ENCODE measurements at places on chromosomes 3 and 15.

- DNase-seq = no peak
These were observed 164.1 kb downstream of the STXBP5L start for GRCh38 chr3:121072133-121072532.

DNA sequence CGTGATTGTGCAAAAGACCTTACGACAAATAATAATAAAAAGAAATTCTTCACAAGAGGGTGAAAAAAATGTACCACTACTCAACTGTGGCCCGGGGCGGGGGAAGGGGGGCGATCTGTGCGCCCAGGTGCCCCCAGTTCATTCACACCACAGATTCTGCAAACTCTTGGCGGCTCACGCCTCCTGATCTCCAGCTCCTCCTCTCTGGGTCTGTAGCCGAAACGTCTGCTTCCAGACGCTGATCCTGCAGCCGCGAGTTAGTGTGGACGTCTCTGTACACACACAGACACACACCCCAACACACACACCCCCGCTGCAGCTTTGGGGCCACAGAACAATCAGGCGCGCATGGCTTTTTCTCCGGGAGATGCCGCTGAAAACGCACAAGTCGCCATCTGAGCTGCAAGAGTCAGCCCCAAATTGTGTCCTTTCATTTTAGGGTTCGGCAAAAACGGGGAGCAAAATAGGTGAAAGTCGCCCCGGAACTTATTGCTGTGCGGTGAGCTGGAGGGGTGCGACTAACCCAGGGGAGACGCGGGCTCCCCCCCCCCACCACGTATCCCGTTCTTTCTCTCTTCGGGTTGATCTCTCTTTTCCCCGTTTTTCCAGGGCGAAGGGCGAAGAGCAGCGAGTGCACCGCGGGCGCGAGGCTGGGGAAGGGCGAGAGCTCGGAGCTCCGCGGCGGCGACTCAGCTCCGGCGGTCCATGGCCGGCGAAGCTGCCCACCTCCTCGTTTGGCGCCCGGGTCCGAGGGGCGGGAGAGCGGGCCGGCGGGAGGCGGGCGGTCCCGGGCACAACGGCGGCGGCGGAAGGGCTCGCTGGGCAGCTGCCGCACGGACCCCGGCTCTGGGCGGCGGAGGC, 505 bp upstream of the WNT5A start:
- DNase-seq = no peak

- DNase-seq = no peak
These were observed 780 bp downstream of the TIPARP start for GRCh38 chr3:156674911-156675829.

GRCh38 chr3:141388823-141389621, 20.7 kb downstream of the ZBTB38 start:
- no peak for DNase-seq

- DNase-seq = peak; percentile 24
These were observed 1.1 kb downstream of the HEG1 start for GRCh38 chr3:125054449-125055329.

GRCh38 chr3:114308830-114309229, 15.0 kb downstream of the TIGIT start:
- no peak for DNase-seq

DNA sequence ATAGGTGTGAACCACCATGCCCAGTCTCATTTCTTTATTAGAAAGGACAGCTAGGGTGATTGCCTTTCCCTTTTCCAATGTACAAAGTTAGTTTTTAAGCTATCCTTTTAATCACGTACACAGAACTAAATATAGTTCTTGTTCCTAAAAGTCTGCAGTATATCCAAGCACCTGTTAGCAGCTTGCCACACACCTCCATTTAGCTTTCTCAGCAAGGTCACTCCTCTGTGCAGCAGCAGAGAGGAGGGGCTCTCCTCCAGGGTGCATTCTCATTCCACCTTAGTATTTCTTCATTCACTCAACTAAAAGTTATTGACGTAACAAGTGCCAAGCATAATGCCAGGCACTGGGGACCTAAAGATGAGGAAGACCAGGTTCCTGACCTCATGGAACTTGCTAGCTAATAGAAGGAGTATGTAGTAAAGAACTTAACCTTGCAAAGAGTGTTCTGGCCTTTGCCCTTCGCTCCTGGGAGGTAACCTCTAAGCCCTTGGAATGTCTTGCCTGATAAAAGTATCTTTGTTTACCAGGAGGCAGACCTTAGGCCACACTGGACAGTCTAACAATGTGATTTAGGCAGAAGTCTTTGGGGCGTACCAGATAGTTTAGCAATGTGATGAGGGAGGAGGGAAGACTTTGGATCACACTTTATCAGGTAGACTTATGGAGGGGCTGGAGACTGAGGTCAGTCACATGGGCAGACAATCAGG, 12.7 kb upstream of the PTPN9 start:
- DNase-seq = no peak

DNA sequence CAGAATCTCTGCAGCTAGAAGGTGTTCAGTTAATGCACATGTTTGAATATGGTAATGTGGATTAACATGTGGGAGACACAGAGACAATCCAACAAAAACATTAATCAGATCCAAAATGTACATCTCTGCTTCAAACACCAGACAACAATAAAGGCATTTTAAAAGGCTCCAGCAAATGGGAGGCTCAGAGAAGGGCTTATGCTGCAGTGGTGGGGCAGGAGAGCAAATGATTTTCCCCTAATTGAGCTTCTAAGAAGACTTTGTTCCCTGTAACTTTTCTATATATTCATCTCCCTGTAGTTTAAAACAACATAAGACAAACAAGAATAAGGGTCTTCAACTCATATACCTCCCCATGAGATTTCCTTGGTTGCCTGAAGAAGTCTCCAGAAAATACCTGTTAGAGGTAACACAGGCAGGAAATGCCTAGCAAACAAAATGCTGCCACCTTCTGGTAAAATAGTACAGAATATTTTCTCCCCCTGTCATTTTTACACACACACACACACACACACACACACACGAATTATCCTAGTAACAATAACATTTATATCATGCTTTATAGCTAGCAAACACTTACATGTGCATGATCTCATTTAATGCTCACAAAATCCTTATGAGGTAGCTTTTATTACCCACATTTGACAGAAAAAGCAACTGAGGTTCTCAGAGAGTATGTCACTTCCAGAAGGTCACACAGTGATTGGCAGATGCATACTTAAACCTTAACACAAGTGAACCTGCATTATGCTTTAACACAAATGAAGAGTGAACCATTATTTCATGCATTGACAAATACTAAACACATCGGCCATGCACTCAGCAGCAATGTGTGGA, 123.4 kb upstream of the MB21D2 start:
- DNase-seq = peak; percentile 24

- DNase-seq = no peak
These were observed 89.2 kb downstream of the CORO2B start for GRCh38 chr15:68667800-68668625.

DNA sequence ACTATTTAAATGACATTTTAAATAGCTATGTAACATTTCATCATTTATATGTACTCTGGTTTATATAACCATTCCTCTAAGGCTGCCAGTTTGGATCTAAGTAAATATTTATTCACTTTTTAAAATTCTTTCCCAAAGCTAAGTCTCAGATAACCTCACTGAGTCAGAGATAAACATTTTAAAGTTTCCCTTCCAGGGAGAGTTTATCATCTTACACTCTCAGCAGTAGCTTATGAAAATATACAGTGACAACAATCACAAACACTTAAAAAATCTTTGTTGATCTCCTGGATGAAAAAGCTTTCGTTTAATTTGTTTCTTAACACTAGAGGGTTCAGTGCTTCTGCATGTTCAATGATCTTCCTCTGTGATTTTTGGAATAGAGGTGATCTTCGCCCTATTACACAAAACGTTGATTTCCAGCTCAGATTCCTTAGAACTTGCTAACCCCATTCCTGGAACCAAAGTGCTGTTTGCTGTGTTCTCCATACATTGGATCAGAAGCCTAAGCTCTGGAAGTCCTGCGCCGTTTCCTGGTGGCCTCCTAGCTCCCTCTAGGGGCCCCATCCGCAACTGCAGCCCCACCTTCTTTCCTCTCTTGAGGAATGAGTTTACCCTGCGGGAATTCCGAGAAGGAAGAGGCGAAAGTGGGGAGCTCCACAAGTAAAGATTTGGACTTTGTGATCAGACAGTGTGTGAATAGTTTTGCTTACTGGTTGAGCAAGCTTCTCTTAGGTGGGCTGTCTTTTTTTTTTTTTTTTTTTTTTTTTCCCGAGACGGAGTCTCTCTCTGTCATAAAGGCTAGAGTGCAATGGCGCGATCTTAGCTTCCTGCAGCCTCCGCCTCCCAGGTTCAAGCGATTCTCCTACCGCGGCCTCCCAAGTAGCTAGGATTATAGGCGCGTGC, 29.3 kb upstream of the SACM1L start:
- DNase-seq = no peak

DNA sequence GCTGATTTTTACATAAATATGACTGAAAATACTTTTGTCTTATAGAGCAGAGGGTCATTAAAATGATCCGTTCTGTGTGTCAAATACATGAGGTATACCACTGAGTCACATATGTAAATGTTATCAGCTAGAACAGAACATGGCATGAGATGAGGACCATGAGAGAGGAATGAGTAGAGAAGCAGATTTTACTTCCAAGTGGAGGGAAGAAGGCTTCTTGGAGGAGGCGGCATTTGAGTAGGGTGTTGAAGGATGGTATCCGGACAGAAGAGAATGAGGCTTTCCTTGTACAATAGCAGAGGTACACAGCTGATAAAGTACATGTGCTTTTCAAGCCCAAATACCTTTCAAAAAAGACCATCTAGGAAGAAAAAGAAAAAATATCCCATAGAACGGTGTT, 4.8 kb downstream of the LIPC start:
- no peak for DNase-seq

DNA sequence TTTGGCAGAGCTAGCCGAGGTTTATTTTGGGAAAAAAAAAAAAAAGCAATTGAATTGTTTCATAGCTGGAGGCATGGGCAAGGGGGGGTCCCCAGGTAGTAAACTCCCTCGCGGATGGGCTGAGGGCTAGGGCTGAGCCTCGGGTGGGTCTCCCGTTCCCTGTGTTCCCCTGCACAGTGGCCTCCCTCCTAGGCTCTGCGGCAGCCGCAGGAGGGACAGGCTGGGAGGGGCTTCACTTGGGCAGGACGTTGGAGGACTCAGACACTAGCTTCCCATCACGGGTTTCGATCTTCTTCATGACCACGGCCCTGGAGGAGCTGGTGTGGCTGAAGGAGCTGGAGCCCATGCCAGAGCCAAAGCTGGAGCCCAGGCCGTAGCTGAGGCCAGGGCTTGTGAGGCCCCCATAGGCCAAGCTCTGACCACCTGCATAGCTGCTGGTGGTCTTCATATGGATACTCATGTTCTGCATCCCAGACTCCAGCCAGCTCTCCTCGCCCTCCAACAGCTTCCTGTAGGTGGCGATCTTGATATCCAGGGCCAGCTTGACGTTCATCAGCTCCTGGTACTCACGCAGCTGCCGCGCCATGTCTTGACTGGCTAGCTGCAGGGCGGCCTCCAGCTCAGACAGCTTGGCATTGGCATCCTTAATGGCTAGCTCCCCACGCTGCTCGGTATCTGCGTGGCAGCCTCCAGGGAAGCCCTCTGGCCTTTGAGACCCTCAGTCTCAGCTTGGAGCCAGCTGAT, 64.0 kb upstream of the CDAN1 start:
- DNase-seq = no peak

- no peak for DNase-seq
These were observed 24.5 kb upstream of the SOX2 start for GRCh38 chr3:181687190-181687589.

GRCh38 chr15:92097474-92098178, 244.1 kb downstream of the SLCO3A1 start:
- DNase-seq = no peak

DNA sequence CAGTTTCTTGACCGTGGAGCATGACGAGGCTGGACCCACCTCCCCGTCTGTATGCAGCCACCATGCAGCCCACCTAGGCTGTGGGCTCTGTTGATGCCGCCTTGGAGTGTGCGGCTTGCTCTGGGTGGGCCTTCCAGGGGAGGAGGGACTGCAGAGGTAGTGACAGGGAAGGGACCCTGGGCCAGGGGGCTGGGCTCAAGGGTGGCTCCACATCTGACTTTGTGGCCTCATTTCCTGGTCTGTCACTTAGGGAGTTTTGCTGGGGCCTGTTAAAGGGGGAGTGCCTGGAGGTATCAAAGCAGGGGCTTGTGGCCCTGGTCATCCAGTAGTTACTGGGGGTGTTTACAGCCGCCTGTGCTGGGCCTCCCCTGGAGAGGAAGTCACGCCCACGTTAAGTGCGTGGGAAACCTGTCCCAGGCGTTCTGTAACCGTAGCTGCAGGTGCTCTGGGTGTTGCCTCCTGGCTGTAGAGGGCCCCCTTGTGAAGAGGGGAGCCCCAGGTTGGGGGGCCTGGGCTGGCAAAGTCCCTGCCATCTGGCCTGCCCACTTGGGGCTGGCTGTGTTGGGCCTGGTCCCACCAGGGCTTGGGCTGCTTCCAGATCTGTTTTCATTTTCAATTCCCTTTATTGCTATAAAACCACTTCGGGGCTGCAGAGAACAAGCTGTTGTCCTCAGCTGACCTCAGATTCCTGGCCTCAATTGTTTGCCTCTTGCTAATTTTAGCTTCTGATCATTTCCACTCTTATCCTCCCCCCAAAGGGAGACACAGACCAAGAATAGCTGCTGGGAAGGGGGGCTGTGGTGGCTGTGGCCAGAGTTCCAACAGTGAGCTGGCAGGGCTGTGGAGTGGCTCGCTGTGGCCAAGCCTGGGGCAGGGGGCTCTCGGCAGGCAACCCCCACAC, 26.5 kb downstream of the KLF13 start:
- DNase-seq = peak; percentile 76

DNA sequence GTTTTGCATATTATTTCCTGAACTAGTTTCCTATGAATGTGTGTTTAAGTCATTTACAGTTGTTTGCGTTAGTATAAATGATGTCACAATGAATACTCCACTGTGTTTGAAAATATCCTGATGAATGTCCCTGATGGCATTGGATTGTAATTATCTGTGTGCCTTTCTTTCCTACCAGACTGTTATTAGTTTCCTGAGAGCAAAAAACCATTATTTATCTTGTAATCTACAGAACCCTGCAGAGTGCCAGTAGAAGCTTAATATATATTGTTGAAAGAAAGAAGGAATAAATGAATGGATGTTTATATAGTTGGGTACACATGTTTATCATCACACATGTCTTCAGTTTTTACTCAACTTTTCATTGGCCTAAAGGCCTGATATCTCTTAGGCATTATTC, 312.6 kb downstream of the AGBL1 start:
- DNase-seq = no peak

GRCh38 chr3:38019658-38020341, 9.6 kb downstream of the PLCD1 start:
- DNase-seq = no peak

- DNase-seq = no peak
These were observed 2.6 kb upstream of the RBM15B start for GRCh38 chr3:51388286-51389029.

GRCh38 chr15:40754574-40754882, 526 bp downstream of the RMDN3 start:
- DNase-seq = no peak

GRCh38 chr15:52567871-52568600, 794 bp downstream of the ARPP19 start:
- DNase-seq = no peak

DNA sequence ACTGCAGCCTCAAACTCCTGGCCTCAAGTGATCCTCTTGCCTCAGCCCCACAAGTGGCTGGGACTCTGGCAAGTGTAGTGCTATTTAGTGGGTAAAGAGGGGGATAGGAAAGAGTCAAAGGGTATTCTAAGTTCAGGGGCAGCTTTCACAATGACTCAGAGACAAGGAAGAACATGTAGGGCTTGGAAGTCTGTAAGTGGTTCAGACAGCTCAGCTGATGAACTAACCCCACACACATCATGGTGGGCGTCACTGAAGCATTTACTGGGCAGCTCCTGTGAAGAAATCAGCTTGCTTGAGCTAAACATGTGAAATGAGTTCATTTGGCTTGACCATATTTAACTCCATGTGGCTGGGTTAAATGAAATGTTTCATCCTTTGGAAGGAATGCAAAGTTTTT, 34.6 kb upstream of the THSD4 start:
- peak; percentile 94 for DNase-seq
